ENCODE measurements at places on chromosomes 13 and 19. TPM values are rescaled to one million over a fixed set of nuclear protein-coding genes. Genes with fewer than 3 reads are reported as not detected.

KLK7 gene
- total RNA-seq, result not detected

ZDHHC20 gene
- 50.6 TPM for total RNA-seq

ZNF554 gene
- total RNA-seq, result 7.4 TPM

PLVAP gene
- not detected for total RNA-seq

SIGLEC12 gene
- not detected for total RNA-seq

TNNT1 gene
- not detected for total RNA-seq

CA11 gene
- total RNA-seq, result 34.2 TPM
